Right atrium auricular region (tissue), 2 donors: ENCODE measurements at places on chromosomes 13 and 19.
A peak's percentile ranks its signal among the peaks of the same experiment; 100 is the strongest.

GRCh38 chr19:37346091-37346490 is 24.8 kb upstream of the ZNF527 start:
- no peak for DNase-seq

DNA sequence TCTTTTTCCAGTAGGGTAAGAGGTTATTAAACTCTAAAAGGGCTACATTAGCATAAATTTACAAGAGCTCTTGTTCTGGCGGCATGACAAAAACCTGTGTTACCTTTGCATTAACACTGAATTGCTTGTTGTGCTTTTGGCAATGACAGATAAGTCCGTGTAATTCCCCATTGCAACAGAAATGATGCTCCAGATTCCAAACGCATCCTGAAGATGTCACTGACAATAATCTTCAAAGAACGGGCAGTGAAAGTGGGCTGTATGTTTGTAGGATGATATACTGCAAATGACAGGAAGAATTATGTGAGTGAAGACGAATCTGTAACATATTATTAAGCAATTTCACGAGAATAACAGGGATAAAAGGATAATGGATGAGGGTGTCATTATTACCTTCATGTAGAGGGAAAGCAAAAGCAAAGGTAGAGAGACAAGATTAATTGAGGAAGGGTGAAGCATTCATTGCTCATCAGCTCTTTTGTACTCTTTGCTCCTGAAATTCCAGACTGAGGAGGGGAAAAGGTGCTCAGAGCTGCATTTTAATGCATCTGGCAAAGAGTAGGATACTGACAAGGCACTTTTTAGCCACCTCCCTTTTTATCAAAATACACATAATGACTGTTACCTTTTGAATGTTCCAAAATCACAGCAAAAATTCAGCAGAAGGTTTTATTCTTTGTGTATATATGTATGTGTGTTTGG is 38.5 kb upstream of the MAB21L1 start:
- no peak for DNase-seq

GRCh38 chr19:45115809-45116615 is 23.0 kb downstream of the PPP1R37 start:
- DNase-seq, result no peak

GRCh38 chr19:28039677-28040381 is 1173.1 kb downstream of the UQCRFS1 start:
- peak; percentile 54 for DNase-seq

DNA sequence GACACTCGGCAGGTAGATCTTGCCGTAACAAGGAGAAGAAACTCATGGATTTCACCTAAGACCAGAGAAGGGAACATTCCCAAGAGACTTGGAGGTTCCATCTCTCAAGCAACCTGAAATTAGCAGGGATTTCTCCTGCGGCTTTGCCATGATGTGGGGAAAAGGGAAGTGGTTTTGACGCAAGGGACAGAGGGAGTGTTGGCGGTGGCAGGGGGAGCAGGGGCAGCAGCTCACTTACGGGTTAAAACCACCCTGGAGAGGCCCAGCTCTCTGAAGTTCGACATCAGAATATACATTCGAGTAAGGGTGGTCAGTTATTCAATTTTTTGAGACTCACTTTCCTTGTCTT is 76.1 kb upstream of the POMP start:
- DNase-seq, result no peak

GRCh38 chr19:36169084-36169760 is 17.0 kb upstream of the COX7A1 start:
- no peak for DNase-seq

DNA sequence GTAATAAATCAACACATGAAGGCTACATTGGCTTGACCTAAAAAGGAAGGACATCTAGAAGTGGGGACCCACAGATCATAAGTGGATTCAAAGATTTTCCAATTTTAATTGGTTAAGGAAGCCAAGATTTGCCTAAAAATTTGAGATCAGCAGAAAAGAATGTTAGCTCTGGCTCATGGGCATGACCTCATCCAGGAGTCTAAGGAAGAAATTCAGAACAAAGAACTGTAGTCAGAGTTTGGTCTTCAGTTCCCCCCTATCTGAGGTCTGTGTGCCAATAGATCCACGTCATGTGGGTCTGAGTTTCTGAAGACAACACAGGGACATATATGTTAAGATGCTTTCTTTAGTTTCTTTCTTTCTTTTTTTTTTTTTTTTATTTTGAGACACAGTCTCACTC is 648.8 kb upstream of the SPRY2 start:
- no peak for DNase-seq

DNA sequence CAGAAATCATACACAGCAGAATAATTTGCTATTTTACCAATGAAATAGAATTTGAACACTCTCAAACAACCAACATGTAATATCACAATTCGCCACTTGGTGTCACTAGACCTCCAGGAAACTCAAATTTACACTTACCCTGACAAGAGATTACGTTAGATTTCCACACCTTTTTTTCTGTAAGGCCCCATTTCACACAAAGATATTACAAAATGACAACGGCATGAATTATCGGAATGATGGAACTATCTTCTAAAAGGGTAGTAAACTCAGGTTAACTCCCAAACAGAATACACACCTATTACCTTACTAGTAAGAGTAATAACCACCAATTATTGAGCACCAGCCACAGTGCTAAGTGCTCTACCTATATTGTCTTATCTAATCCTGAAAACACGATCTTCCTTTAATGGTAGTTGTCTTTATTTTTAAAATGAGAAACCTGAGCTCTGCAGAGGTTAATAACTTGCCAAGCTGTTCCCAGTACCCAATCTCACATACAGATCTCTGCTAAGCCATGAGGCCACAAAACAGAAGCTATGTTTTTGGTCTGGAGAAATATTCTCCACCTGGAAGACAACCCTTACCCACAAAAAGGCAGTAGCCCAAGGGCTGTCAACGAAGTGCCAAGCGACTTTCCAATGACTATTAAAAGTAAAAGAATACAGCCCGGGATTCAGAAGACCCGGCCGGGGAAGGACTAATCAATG is 152.4 kb downstream of the DCLK1 start:
- DNase-seq, result no peak

DNA sequence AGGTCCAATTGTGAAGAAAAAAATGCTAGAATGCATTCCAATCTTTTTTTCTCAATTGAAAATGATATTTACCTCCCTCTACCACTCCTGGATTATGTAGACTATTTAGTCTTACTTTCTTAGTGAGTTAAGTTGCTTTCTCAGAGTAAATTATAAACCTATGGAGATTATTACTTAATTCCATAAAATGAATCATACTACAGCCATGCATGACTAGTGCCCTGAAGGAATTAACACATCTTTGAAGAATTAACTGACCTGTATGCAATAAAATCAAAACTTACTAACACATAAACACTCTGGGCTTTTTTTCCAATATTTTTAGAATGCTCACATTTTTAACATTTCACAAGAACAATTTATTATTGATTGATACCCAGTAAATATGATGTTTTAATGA is 379.4 kb upstream of the DACH1 start:
- DNase-seq, result no peak

GRCh38 chr19:33948651-33949335 is 152.1 kb downstream of the KCTD15 start:
- DNase-seq, result peak; percentile 38

- no peak for DNase-seq
These were observed 89.9 kb downstream of the FGF14 start for GRCh38 chr13:102311901-102312300.

DNA sequence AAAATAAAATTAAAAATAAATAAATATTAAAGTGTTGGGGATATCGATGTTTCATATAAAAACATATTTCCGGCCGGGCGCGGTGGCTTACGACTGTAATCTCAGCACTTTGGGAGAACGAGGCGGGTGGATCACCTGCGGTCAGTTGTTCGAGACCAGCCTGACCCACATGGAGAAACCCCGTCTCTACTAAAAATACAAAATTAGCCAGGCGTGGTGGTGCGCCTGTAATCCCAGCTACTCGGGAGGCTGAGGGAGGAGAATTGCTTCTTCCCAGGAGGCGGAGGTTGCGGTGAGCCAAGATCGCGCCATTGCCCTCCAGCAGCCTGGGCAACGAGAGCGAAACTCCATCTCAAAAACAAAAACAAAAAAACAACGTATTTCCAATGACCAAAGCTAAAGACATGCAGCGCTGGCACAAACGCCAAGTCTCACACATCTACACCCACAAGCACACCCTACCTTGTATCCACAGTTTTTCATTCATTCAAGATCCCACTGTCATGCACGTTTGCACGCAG is 907 bp downstream of the ZNF569 start:
- no peak for DNase-seq

- DNase-seq, result no peak
These were observed 29.0 kb downstream of the GPX4 start for GRCh38 chr19:1132552-1133383.

DNA sequence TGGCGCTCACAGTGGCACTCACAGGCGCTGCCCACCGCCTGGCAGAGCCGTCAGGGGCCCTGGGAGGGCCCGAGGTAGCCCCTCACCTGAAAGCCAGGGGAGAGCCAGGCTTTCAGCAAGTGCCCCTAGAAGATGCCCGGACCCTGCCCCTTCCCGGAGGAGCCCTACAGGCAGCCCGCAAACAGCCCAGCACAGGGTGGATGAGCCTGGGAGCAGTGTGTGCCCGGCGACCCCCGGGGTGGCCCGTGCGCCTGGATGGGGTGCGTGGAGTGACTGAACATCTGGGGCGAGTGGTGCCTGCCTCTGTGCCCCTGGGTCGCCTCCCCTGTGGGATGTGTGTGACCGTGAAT is 1.4 kb downstream of the CRLF1 start:
- DNase-seq, result no peak
